ENCODE measurements at places on chromosomes 3 and 15. TPM values are rescaled to one million over a fixed set of nuclear protein-coding genes. Genes with fewer than 3 reads are reported as not detected.

DNA sequence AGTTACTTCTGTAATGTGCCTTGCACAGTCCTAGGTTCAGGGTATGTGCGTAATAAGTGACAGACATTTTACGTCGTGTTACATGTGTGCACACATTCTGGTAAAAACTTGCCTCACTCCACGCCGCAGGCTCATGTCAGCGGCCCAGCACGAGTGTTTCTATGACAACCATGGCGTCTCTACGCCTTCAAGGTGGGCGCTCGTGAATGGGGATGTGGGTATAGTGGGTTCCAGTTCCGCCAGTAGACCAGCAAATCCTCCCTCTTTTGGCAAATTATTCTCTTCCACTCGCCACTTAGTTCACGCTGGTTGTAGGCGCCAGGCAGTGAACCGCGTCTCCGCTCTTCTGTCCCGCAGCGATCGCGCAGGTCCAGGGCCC, 40.3 kb downstream of the CHST14 start:
- peak overlapping the region; percentile 67 for H3K4me3 ChIP-seq
- no peaks in the 10 kb centered on the region for H3K36me3 ChIP-seq
- H3K4me1 ChIP-seq, result peaks cover 22% of the 10 kb centered on the region
- H3K27me3 ChIP-seq, result peaks cover 58% of the 10 kb centered on the region
- DNase-seq, result peak; percentile 52

GRCh38 chr15:35674873-35675781, 129.2 kb upstream of the DPH6 start:
- peaks cover 5% of the 10 kb centered on the region for H3K27me3 ChIP-seq
- H3K36me3 ChIP-seq, result no peaks in the 10 kb centered on the region
- no peak overlapping the region for H3K4me3 ChIP-seq
- H3K4me1 ChIP-seq, result peaks cover 4% of the 10 kb centered on the region
- no peak for DNase-seq

DNA sequence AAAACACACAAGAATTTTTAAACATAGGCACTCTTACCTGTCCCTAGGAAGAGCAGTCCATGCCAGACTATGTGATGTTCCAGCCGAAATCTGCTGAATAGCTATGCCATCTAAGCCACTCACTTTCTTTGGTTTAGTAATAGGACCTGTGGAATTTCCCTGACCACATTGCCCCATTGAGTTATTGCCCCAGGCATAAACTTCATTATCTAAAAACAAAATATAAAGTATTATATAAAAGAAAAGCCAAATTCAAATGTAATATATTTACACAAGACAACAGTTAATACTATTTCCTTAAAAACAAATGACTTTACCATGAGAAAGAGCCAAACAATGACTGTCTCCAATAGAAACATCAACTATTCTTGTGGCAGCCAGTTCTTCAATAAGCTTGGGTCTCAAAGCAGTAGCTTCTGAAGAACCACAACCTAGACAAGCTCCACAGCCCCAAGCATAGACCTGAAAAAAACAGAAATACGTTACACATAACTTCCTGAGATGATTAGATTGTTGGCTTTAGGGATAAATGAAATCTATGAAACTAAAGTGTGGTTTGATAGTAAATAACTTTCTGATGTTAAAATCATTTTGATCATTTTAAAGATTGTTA, 84.3 kb downstream of the HERC1 start:
- peaks cover 6% of the 10 kb centered on the region for H3K4me1 ChIP-seq
- H3K27me3 ChIP-seq, result no peaks in the 10 kb centered on the region
- no peak for DNase-seq
- H3K36me3 ChIP-seq, result peaks cover 24% of the 10 kb centered on the region
- H3K27ac ChIP-seq, result no peak overlapping the region

GRCh38 chr15:87671289-87671688, 585.2 kb downstream of the NTRK3 start:
- no peak overlapping the region for H3K27ac ChIP-seq
- no peak for DNase-seq
- H3K36me3 ChIP-seq, result no peaks in the 10 kb centered on the region
- no peaks in the 10 kb centered on the region for H3K4me1 ChIP-seq
- H3K4me3 ChIP-seq, result no peak overlapping the region

GRCh38 chr3:13512451-13512850, 32.3 kb downstream of the HDAC11 start:
- no peak for DNase-seq
- H3K4me3 ChIP-seq, result no peak overlapping the region
- H3K4me1 ChIP-seq, result no peaks in the 10 kb centered on the region
- H3K27me3 ChIP-seq, result no peaks in the 10 kb centered on the region
- H3K27ac ChIP-seq, result no peak overlapping the region

DNA sequence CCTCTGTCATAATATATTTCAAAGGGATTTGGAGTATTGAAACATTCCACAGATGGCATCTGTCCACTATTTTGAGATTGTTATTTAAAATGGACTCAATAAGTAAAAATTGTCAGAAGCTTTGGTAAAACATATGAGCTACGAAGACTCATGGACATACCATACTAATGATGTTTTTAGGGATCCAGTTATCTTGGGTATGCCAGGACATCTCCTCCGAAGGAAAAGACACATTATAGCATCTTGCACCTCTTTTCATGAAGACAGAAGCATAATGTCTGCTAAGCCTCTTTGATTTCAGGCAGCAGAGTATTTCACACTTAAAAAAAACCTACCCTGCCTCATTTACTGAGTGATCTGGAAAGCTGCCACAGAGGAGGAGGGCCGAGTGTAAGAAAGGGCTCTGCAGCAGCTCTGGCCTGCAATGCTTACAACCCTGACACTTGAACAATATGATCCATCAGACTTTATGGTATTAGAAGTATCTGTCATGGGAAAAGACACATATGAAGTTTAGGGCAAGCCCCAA, 284.8 kb downstream of the TUSC7 start:
- H3K27ac ChIP-seq, result no peak overlapping the region
- no peaks in the 10 kb centered on the region for H3K36me3 ChIP-seq
- no peak for DNase-seq
- H3K4me1 ChIP-seq, result no peaks in the 10 kb centered on the region

DNA sequence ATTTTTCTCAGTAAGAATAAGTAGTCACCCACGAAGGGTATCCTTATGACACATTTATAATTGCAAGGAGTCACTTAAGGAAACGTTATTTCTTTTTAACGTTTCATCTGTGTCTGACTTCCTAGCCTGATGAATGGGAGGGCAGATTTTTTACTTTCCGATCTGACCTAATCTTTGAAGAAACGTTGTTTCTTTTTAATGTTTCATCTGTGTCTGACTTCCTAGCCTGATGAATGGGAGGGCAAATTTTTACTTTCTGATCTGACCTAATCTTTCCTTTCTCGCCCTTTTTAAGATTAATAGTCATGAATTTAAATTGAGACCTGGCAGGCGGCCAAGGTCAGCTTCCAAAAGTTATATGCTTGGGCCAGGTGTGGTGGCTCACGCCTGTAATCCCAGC, 3.0 kb upstream of the KLHL6 start:
- peaks cover 27% of the 10 kb centered on the region for H3K4me1 ChIP-seq
- DNase-seq, result no peak
- H3K27ac ChIP-seq, result peak overlapping the region; percentile 1
- peaks cover 10% of the 10 kb centered on the region for H3K36me3 ChIP-seq

- no peaks in the 10 kb centered on the region for H3K36me3 ChIP-seq
- no peak for DNase-seq
- no peaks in the 10 kb centered on the region for H3K27me3 ChIP-seq
- no peaks in the 10 kb centered on the region for H3K4me1 ChIP-seq
- H3K27ac ChIP-seq, result no peak overlapping the region
Measured at GRCh38 chr3:176375519-176375918, 821.8 kb downstream of the TBL1XR1 start.

The MAP2K1 gene
- total RNA-seq, result 118 TPM

The NRROS gene
- 26.5 TPM for total RNA-seq

The WDR93 gene
- total RNA-seq, result not detected

The EFL1 gene
- 23.7 TPM for total RNA-seq

The GP5 gene
- total RNA-seq, result 0.83 TPM

The AMIGO3 gene
- not detected for total RNA-seq
